ENCODE measurements at places on chromosomes 2 and 18.

GRCh38 chr18:13456736-13457271 lies 238.2 kb downstream of the LDLRAD4 start:
- no peak for DNase-seq

DNA sequence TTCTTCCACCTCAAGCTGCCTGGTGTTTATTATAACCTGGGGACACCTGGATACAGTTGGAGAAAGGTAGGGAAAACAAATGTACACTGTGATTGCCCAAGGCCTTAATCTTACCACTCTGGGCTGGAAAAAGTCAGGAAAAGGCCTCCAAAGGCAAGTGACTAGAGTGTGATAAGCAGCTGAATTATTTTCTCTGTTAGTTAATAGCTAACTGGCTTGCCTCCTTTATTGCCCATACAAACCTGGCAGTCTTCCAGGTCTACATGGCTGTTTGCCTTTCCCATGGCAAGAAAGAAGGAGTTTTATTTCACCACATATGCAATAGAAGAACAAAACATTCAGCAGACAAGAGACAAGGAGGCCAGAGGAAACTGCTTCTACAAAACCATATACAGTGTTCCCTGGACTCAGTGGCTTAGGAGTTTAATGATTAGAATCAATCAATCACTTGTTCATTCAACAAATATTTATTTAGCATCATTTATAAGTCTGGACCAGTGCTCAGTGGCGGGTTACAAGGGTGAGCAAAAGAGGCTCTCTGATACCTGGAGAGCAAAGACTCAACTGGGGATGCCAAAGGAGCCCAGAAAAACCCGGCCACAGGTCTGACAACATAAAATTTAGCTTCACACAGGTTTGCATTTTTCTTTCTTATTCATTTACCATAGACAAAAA lies 27.5 kb upstream of the SUCLG1 start:
- DNase-seq: no peak

DNA sequence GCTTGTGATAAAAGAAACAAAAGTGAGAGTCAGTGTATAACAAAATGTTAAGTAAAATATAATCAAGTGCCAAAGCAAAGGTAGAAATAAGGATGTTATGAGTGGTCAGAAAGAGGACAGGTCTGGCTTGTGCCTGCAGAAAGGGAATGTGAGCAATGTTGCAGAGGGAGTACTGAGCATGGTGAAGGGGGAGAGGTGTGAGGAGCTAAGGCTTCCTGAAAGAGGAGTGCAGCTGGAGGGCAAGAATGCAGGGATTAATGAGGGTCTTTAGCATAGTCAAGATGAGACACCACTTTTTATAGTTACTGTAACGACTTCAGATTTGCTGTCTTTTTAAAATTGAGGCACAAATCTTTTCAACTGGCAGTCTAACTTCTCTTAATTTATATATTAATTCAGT lies 22.0 kb upstream of the FIGN start:
- no peak for DNase-seq

DNA sequence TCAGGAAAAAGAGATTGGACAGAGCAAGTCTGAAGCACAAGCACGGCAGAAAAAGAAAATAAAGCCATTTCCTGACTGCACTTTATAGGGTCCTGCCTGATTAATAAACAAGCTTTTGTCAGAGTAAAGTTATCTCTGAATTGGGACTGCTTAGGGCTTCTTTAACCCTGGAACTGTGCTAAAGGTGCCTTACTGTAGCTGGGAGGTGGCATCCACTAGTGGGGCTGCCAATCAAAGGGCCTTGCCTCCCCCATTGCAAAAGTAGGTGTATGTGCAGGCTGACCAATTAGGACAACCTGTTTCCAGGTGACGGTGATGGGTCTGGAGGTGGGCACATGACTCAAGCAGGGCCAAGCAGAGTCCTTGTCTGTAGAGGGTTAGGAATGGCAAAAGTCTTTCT lies 57.4 kb upstream of the RAPH1 start:
- no peak for DNase-seq

DNA sequence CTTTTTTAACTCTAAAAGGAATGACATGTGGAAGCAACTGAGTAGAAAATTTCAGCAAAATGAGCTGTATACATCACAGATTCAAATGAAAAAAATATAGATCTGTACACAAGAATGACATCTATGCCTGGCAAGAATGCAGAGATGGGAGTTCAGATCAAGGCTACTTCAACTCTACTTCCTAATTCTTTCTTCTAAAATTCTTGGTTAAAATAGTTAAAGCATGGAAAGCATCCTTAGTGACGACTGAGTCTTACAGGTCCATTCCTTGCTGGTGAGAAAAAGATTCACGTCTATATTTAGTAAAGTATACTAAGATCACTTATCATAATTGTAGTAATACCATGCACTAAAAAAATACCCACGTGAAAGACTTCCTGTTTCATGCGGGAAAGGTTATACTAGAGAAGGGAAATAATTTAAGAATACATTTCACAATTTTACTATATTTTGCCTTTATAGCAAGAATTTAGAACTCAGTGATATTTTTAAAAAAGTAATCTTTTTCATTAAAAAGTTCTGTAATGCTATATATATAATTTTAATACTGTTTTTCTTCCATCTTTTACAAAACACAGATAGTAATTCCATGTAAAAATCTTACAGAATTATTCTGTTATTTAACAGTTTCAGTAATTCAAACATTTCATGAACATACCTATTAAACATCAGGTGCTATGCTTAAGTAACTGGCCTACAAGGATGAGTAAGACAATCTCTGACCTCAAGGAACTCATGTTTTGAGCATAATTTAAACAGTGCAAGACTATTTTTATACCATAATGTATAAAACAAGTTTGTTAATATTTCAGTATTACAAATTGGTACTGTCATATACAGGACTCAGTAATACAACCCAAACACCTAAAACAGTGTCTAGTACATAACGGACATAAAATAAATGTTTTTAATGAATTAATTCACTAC lies 159.6 kb downstream of the BAZ2B start:
- no peak for DNase-seq

DNA sequence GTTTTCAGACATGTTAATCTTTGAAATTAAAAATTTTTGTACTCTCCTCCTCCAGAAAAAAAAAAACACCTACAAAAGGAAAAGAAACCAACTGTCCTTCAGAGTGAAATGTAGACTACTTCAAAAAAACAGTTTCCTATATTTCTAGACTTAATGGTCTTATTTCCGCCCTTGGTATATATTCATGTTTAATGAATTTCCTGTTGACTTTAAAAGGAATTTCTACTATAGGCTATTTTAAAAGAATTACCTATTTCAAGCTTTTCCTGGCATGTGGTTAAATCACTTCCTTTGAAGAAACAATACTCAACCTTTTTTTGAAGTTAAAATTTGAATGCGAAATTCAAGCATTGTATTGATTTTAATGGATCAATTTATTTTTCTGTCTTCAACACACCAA lies 29.2 kb downstream of the GULP1 start:
- DNase-seq: no peak

- no peak for DNase-seq
Observed at GRCh38 chr2:71788601-71789240, 335.4 kb downstream of the DYSF start.
